ENCODE measurements at places on chromosomes 7 and 10.
A peak's percentile ranks its signal among the peaks of the same experiment; 100 is the strongest.

- DNase-seq: peak; percentile 15
These were observed 251.0 kb downstream of the NSUN6 start for GRCh38 chr10:18400201-18400905.

DNA sequence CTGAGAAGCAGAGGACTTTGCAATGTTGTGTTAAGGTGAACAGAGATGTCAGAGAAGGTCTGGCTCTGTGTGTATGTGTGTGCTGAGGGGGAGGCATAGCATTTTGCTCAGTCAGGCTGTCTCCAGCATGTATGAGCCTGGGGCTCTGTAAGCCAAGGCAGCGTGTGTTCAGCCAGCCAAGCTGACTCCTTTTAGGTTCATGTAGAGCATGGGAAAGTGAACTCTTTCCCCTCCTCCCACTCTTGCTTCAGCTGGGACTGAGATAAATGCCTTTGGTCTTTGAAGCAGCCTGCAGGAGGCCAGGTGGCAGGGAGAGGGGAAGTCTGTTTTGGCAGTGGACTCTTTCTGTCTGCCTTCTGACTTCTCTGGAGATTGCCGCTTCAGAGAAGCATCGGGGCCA is 3.8 kb downstream of the SFXN2 start:
- DNase-seq: no peak

- DNase-seq: no peak
These were observed 274.4 kb downstream of the NEBL start for GRCh38 chr10:20622531-20623211.

- no peak for DNase-seq
These were observed 86.3 kb downstream of the OAT start for GRCh38 chr10:124332426-124332825.

DNA sequence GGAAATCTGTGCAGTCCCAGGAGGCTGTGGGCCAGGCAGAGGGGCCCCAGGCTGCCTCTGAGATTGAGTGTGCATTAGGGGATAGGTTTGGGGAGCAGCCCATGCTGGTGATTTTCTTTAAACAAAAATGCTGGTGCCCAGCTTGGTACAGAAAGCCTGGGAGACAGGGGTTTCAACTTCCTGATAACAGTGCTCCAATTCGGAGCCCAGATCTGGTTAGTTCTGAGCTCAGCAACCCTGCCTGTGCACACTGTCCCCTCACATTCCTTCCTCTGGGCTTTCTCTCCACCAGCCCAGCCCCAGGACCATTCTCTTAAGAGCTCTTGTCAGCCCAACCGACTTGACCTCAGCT is 379.2 kb upstream of the ZMIZ1 start:
- no peak for DNase-seq

- no peak for DNase-seq
These were observed 29.7 kb downstream of the TMEM130 start for GRCh38 chr7:98840096-98840495.

GRCh38 chr10:29379208-29379607 is 90.3 kb downstream of the LYZL1 start:
- no peak for DNase-seq

DNA sequence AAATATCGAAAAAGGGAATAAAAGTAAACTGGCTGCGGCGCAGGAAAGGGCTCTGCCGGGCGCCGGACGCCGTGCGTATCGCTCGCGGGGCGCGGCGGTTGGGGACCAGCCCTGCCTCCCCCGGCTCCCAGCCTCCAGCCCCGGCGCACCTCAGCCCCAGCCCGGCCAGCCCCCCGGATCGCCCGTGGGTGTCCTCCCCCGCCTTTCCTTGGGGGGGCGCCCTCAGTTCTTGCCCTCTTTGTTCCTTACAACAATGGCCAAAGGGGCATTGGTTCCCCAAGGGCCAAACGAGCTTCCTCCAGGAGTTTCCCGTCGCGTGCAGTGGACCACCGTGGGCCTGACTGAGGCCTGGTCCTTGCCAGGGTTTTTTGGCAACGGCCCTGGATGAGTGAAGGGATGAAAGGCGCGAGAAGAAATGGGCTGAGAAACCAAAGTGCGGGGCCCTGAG is 1.2 kb downstream of the MACROH2A2 start:
- peak; percentile 30 for DNase-seq

GRCh38 chr10:49271346-49271745 is 27.6 kb upstream of the C10orf71 start:
- no peak for DNase-seq

- no peak for DNase-seq
These were observed 2.0 kb upstream of the ASB10 start for GRCh38 chr7:151189038-151189437.

DNA sequence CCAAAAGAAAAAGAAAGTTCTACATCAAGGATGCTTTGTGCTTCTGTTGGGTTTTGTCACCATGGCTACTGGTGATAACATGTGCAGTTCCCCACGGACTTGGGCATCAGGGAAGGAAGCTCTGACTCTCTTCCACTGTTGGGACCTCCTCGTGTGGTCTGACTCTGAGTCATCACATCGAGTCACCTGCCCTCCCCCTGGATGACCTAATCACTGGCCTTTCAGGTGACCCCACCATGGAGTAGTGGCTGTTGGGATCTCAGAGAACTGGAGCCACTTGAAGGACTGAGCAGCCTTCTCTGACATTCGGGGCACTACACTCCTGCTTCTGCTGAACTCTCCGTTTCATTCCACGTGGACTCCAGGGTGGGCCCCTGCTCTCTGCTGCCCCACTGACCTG is 60.8 kb upstream of the DOCK1 start:
- DNase-seq: no peak

GRCh38 chr7:143321734-143322133 is 5.8 kb downstream of the CLCN1 start:
- no peak for DNase-seq

GRCh38 chr10:79244068-79244442 is 103.2 kb upstream of the PPIF start:
- no peak for DNase-seq

DNA sequence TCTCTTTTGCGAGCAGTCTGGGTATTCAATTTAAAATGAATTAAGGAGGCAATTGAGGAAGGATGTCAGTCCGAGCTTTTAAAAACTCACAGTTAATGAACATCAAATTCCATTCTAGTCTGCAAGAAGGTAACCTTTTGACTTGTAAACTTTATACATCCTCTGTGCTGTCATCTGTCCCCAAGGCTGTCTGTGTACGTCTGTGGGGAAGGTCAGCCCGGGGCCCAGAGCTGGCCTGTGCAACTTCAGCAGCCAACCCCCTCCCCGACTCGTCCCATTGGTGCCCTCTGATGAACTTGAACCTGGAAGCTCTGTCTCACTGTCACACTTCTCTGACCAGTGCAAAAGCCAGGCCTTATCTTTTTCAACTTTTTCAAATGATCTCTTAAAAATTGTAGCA is 80.3 kb downstream of the CCDC3 start:
- no peak for DNase-seq

GRCh38 chr10:127158662-127159061 is 37.7 kb downstream of the INSYN2A start:
- no peak for DNase-seq

DNA sequence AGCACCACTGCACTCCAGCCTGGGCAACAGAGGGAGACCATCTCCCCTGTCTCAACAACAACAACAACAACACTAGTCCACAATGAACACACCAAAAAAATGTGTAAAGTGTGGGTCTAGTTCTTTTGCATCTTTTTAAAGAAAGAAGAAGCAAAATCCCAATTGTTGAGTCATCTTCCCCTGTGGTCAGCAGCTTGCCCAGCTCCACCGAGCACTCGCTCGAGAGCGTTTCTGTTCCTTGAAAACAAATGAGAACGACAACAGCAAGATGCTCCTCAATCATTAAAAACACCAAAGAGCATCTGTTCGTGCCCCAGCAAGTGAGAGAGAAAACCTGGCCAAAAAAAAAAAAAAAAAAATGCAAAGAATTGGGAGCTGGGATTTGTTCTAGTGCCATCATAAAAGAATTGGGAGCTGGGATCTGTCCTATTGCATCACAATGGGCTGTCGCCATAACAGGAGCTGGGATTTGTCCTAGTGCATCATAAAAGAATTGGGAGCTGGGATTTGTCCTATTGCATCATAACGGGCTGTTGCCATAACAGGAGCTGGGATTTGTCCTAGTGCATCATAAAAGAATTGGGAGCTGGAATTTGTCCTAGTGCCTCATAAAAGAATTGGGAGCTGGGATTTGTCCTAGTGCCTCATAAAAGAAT is 118.1 kb downstream of the PTPRN2 start:
- no peak for DNase-seq

GRCh38 chr10:68561865-68562649 is 1.9 kb downstream of the TET1 start:
- DNase-seq: no peak

DNA sequence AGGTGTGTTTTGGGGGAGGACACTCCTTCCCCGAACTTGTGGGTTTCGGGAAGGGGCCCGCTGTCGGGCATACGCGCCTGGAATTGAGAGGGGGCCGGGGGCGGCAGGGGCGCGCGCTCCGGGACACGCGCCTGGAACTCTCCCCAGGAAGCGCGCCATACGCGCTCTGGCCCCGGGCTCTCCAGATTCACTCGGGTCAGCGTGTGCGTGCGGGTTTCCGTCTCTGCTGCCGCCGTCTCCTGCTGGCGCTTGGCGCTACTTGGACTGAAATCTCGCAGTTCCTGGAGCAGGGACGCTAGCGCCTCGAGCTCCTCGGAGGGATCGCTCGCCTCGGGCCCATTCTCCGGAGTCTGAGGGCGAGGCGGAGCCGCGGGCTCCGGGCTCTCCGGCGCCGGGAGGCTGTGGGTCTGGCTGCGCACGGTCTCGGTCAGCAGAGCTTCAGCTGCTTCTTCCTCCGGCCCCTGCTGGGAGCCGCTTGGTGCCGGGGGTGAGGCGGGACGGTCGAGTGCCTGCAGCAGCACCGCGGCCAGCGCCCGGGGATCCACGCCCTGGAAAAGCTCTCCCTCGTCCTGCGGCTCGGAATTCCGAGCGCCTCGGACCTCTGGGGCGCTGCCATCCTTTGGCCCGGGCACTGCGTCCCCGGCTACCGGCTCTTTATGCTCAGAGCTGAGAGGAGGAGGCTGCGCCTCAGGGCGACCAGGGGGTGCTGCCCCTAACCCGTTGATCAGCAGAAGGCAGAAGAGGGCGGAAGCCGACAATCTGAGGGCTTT is 1.1 kb downstream of the VGF start:
- DNase-seq: no peak

GRCh38 chr7:85509476-85509875 is 322.6 kb upstream of the SEMA3D start:
- DNase-seq: no peak

DNA sequence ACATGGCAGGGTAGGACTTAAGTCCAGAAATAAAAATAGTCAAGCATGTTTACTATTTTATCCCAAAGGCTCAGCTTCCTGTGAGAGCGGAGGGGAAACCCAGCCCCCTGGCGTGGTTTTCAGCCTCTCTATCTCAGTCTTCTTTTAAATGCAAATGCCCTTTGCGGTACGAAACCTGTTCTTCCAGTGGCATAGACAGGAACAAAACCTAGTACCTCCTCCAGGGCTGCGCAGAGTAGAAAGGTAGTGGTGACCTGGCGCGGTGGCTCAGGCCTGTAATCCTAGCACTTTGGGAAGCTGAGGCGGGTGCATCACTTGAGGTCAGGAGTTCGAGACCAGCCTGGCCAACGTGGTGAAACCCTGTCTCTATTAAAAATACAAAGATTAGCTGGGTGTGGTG is 181.3 kb upstream of the FOXK1 start:
- no peak for DNase-seq

DNA sequence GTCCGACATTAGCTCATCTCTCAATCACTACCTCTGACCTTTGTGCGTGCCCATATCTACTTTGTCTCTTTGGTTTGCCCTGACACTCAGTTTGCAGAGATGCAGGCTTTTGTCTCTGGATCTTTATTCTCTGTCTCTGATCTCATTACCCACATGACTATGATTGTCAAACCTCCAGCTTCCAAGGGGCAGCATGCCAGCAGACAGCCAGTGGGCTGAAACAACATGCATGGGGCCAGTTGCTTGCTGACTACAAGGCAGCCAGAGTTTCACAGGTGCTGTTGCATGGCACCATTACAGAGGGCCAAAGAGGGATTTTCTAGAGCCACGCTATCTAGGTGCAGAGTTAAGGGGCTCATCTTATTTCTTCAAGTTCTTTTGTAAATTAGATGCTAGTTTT is 146.2 kb downstream of the SPAG6 start:
- DNase-seq: no peak

DNA sequence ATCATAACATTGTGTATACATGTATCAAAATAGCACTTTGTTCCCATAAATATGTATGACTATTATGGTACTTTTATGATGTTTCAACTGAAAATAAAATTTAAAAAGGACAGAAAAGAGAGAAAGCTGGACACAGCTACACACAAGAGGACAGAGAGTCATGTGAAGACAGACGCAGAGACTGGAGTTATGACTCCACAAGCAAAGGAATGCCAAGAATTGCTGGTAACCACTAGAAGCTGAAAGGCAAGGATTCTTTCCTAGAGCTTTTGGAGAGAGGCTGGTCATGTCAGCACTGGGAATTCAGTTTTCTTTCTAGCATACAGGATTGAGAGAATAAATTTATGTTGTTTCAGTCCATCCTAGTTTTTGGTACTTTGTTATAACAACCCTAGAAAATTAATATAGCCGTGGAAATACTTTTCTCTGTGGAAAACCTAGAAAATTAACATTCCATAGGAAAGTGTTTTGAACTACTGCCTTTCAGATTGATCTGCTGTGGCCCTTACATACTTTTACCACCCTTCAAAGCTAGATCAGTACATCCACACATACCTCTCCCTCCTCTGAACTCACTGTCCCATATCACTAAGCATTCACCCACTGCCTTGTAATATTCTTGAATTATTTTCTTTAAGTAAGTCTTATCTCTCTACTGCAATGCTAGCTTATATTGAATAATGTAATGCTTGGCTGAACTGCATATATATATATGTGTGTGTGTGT is 575.3 kb downstream of the IPMK start:
- no peak for DNase-seq

- DNase-seq: no peak
These were observed at the start of gene PIK3CG for GRCh38 chr7:106865130-106866041. TSS of gene PIK3CG (plus strand) at chr7:106865282. CDS start at chr7:106867562, 2,280 bp downstream.

Data from NCI-H1436 (cell line).